Hematopoietic multipotent progenitor cell treated with erythropoietin and hydrocortisone succinate and interleukin-3 and kit ligand, for 8 days (in vitro differentiated cells): ENCODE measurements at places on chromosomes 16 and 17.
A peak's percentile ranks its signal among the peaks of the same experiment; 100 is the strongest.

- peak; percentile 51 for DNase-seq
Measured at GRCh38 chr17:35372846-35373533, 431 bp downstream of the SLFN11 start.

GRCh38 chr17:73792994-73793393, 148.7 kb upstream of the SDK2 start:
- DNase-seq = no peak

DNA sequence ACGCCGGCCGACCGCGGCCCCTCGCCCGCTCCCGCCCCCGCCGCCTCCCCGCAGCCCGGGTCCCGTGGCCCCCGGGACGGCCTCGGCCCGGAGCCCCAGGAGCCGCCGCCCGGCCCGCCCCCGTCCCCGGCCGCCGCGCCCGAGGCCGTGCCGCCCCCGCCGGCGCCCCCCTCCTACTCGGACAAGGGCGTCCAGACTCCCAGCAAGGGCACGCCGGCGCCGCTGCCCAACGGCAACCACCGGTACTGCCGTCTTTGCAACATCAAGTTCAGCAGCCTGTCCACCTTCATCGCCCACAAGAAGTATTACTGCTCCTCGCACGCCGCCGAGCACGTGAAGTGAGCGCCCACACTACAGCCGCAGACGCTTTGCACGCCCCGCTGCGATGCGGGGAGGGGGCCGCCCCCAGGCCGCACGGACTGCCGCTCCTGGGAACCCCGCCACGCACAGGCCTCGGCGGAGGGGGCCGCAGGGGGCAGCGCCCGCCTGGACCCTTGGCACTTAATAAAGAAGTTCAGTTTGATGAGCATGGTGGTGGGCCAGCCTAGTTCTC, 35.5 kb upstream of the ZC3H18 start:
- DNase-seq = no peak

GRCh38 chr17:9842057-9842758, 16.5 kb downstream of the GLP2R start:
- DNase-seq = no peak

DNA sequence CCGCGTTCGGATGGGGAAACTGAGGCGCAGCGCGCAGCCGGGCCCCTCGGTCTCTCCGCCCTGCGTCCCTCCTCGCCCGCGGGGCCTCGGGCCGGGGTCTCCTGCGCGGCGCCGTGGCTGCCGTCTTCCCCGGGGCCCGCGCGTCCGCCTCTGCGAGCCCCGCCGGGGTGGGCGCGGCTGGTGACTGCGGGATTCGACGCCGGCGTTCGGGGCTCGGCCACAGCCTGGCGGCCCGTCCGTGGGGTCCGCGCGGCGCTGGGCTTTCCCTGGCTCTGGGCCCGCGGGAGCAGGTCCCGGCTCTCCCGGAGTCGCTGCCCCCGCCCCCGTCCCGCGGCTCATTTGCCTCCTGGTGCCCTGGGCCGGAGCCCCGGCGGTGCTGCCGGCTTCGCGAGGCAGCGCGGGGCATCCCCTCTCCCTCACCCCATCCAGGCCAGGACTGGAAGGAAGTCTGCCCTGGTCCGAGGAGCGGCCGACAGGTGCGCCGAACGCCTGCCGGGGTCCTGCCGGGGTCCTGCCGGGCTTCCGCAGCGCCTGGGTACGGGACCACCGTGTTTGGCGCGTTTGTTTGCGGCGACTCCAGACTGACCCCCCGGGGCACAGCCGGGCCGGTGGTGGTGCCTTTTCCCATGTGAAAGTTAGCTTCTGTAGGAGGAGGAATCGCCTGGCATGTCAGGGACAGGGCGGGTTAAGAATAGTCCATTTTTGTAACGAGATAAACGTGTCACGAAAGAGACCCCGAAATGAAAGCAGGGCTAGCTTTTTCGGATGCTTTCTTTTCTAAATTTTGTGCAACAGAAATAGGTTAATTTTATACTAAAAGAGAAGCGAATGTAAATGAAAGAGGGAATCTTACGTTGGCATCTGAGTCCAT, 671 bp downstream of the CHMP6 start:
- no peak for DNase-seq

- DNase-seq = no peak
Measured at GRCh38 chr16:84806256-84806889, 13.4 kb upstream of the CRISPLD2 start.

- no peak for DNase-seq
Measured at GRCh38 chr17:78899361-78900260, 3.4 kb downstream of the CEP295NL start.

DNA sequence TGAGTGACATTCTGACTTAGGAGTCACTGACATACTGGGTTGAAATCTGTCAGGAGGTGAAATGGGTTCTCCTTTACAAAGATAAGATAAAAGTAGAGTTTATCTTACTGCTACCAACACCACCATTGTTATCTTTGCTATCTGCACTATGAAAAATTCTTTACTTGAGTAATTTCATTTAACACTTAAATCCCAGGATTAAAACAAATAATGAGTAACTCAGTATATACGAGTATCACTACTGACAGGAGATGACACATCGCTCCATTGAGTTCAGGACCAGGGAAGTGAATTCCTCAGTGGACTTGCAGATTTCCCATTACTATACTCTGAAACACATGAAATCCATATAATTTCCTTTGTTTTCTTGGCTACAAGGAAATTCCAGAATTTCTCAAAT, 242.1 kb upstream of the NLRP1 start:
- DNase-seq = no peak

GRCh38 chr16:20089246-20089965, 15.7 kb upstream of the GPR139 start:
- DNase-seq = no peak

GRCh38 chr16:50002190-50002589, 22.8 kb upstream of the CNEP1R1 start:
- no peak for DNase-seq

DNA sequence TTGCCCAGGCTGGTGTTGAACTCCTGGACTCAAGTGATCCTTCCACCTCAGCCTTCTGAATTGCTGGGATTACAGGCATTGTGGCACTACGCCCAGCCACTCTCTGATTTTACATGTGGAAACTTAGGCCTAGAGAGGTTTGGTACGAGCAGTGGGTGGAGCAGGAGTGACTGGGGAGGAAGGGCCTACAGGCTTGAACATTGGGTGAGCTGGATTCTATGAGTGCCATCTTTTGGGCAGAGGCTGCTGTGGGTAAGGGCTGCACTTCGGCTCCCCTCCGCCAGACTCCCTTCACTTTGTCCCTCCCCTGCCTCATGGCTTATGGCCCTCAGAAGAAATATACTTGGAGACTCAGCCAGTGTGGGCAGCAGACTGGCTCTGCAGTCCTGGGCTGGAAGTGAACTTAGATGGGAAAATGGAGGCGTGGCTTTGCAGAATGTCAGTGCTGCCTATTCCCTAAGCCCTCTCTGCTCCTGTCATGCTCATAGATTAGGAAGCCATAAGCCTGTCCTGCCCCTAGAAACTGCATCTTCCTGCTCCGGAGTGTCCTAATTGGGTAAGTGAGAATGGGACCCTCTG, 9.5 kb upstream of the MRC2 start:
- DNase-seq = no peak

GRCh38 chr17:54007855-54008254, 185.1 kb downstream of the KIF2B start:
- DNase-seq = no peak

DNA sequence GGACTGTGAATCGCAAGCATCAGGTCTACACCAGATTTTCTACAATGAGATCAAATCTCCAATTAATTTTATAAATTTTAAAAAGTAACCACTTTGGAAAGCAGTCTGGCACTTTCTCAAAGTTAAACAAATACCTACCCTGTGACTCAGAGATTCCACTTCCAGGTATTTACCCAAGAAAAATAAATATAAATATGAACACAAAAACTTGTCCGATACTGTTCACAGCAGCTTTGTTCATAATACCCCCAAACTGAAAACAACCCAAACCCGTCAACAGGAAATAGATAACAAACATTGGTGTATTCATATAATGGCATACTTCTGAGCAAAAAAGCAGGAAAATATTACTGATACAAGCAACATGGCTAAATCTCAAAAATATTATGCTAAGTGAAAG, 12.1 kb downstream of the ZDHHC7 start:
- no peak for DNase-seq

- no peak for DNase-seq
Measured at GRCh38 chr17:58341861-58342475, 10.0 kb downstream of the SUPT4H1 start.

GRCh38 chr16:17211797-17212196, 259.0 kb downstream of the XYLT1 start:
- DNase-seq = peak; percentile 28

DNA sequence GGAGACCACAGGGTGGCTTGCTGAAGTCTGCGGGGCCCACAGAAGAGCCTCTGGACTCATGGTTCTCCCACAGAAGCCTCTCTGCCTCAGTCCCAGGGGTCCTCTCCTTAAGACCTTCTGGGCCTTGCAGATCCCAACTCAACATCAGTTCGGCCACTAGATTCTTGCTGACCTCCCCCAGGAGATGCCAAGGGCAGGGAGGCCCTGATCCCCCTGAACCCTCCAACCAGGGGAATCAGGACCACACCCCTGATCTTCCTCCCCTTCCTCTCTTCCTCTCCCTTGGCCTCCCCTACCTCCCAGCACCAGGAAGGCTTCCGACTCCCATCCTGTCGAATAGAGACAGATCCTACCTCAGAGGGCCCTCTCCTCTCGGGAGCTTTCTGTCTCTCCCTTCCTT, 53.4 kb downstream of the NOS2 start:
- DNase-seq = no peak

DNA sequence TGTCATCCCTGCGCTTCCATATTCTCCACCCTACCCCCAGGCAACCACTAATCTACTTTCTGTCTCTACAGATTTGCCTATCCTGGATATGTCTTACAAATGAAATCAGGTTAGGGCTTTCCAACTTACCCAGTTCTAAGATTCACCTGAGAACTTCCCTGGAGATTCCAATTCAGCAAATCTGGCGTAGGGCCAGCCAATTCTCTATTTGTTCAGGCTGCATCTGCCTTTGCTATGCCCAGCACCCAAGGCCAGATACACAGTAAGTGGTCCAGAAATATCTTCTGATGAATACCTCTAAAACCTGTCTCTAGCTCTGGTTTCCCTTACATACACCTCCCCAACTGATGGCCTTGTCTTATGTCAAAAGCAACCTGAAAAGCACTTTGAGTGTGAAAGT, 10.4 kb upstream of the CTCF start:
- no peak for DNase-seq

- DNase-seq = no peak
Measured at GRCh38 chr17:33140413-33141099, 148.9 kb downstream of the SPACA3 start.

DNA sequence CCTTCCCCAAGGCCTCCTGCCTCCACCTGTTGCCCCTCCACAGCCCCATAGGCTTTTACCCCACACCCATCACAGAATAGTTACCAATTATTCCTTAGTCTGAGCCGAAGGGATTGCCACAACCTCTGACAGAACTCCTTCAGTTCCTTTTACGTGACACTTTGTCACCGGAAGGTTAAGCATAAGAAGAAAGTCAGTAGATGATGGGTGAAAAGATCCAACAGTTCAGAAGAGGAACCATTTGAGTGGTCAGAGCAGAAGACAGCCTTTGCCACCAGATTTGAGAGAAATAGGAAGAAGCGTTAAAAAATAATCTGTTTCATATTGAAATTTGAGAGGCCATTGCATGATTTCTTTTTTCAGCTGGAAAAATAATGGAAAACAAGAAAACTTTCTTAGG, 1.2 kb downstream of the SRR start:
- no peak for DNase-seq

- DNase-seq = no peak
Measured at GRCh38 chr16:13936596-13937081, 16.7 kb downstream of the ERCC4 start.

DNA sequence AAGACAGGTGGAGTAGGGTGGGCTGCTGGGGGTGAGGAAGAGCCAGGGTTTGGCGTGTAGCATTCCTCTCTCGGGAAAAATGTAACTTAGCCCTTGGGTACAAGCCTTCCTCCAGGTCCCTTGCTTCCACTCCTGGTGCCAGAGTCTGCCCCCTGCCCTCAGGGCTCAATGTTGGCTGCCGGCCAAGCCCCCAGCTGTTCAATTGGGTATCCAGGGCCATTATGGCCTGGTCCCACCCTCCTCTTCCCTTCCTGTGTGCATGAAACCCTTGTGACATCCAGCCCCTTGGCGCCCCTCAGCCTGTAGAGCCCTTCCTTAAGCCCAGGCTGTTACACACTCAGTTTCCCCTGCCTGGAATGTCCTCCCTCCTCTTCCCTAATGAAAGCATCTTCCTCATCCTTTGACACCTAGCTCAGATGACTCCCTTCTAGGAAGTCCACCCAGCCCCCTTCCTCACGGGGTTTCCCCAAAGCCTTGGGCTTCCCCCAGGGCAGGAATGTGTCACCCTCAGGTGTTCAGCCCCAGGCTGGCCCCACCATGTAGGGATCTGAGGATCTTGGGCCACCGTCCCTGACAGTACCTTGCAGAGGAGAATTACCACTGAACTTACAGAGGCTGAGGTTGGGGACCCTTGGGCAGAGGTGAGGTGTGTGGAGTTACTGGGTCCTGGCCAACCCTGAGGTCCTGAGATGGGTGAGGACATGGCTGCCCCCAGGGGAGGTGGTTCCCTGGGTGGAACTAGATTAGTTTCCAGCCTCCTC, 30.0 kb downstream of the B9D1 start:
- no peak for DNase-seq
